GM23248 (cell line): ENCODE measurements at places on chromosomes 6 and 20. TPM values are rescaled to one million over a fixed set of nuclear protein-coding genes. Genes with fewer than 3 reads are reported as not detected.
A peak's percentile ranks its signal among the peaks of the same experiment; 100 is the strongest.

DNA sequence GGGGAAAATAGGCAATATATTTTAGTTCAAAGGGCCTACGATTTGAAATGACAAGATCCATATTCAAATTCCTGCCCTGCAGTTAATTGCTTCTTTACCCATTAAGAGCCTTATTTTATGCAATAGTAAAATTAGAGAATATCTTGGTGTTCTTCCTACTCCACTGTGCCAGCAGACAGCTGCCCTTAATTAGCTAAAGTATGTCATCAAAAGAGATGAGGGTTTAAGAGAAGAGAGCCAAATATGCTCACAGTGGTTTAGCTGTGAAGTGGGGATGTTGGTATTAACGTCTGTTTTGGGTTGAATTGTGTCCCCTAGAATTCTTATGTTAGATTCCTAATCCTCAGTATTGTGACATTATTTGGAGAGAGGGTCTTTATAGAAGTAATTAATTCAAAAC, 148.1 kb downstream of the MOXD1 start:
- H3K4me3 ChIP-seq, result no peak overlapping the region
- no peaks in the 10 kb centered on the region for H3K36me3 ChIP-seq
- DNase-seq, result peak; percentile 38
- no peaks in the 10 kb centered on the region for H3K27me3 ChIP-seq
- peaks cover 11% of the 10 kb centered on the region; the same call in 1 of the 2 replicates for H3K4me1 ChIP-seq

DNA sequence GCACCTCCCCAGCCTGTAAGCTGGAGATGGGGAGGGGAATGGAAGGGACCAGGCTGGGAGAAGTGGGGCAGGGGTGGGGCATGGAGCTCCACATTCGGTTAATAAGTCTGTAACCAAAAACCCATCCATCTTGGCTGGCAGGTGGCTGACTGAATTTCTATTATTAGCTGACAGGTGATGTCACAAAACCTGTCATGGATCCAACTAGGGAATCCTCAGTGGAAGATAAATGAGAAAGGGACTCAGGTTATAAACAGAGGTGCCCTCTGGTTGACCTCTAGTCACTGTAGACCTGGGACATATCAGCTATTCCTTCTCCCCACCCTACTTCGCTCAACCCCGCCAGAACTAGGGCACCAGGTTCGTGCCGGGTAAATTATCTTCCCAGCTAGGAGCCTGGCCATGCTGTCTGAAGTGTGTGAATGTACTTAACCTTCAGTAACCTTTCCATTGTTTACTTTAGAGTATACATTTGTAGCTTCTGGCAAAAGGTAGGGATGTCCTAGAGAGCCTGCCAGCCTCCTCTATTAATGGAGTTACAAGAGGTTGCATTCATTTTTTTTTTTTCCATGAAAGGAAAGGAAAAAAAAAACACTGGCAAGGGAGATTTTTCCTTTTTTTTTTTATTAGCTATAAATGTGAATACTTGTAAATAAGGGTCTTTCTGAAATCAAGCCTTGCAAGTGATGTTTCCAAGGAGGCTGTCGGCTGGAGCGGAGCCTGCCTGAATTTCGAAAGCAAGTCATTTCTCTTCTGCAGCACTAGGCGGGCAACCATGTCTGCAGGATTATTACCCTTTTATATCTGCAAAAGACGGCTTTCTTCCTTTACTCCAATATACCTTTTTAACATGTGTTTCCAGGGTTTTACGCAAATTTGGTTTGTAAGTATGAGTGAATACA, 135.9 kb downstream of the TMEM242 start:
- H3K27ac ChIP-seq, result no peak overlapping the region
- no peak for DNase-seq
- no peak overlapping the region for H3K4me3 ChIP-seq
- H3K4me1 ChIP-seq, result no peaks in the 10 kb centered on the region
- no peaks in the 10 kb centered on the region for H3K27me3 ChIP-seq

DNA sequence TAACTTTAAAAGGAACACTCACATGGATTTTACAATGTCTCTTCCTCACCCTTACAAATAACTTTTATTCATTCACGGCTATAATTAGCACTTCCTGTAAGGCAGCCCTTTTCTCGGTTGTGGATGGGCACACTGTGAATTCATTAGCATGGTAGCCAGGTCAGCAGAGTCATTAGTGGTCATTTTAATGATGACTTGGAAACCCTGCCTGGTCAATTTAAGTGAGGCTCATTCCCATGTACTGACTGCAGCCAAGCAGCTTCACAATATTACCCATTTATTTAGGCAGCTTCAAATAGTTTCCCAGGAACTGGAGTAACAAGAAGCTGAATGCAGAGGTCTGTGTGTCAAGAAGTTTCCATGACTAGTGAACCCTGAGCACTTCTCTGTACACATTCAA, 248.8 kb downstream of the KHDC1L start:
- no peaks in the 10 kb centered on the region for H3K4me1 ChIP-seq
- H3K27me3 ChIP-seq, result no peaks in the 10 kb centered on the region
- H3K4me3 ChIP-seq, result no peak overlapping the region
- H3K36me3 ChIP-seq, result no peaks in the 10 kb centered on the region

DNA sequence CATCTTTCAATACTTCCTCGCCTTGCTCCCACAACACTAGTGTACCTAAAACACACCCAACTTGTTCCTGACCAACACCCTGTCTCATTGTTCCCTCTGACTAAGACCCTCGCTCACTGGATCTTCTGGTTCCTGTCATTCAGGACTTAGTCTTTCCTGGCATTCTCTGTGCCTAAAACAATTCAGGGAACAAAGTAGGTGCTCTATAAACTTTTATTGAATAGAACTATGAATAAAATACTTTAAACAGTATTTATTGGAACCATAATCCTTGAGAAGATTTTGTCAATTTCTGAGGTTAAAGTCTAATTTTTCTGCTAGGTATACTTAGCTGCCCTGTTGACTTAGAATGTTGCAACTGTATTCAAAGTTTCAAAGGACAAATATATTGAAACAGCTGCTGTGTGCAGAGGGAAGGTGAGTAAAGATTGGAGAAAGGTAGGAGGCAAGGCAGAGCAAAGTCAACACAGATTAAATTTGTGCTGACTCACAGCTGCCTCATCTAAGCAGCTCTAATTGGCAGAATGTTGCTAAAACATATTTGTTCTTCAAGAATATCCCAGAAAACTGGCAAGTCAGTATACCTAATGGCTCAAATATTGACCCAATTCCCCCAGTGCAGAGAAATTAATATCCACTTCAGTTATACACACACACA, 37.6 kb downstream of the GSTA2 start:
- H3K4me3 ChIP-seq, result no peak overlapping the region
- peak; percentile 74 for DNase-seq
- H3K36me3 ChIP-seq, result no peaks in the 10 kb centered on the region
- peaks cover 35% of the 10 kb centered on the region for H3K4me1 ChIP-seq

SCRT2 gene
- not detected in 2 replicates for total RNA-seq

GRCh38 chr6:54361188-54361587, 52.9 kb downstream of the TINAG start:
- no peak overlapping the region for H3K4me3 ChIP-seq
- H3K36me3 ChIP-seq, result no peaks in the 10 kb centered on the region
- no peaks in the 10 kb centered on the region for H3K27me3 ChIP-seq
